ENCODE measurements at places on chromosomes 16 and 17.

GRCh38 chr16:27332105-27332504 lies 18.3 kb downstream of the IL4R start:
- H3K4me3 ChIP-seq: no peak overlapping the region
- peaks cover 95% of the 10 kb centered on the region for H3K36me3 ChIP-seq
- peak overlapping the region; percentile 42 for H3K27ac ChIP-seq
- peaks cover 71% of the 10 kb centered on the region for H3K4me1 ChIP-seq

DNA sequence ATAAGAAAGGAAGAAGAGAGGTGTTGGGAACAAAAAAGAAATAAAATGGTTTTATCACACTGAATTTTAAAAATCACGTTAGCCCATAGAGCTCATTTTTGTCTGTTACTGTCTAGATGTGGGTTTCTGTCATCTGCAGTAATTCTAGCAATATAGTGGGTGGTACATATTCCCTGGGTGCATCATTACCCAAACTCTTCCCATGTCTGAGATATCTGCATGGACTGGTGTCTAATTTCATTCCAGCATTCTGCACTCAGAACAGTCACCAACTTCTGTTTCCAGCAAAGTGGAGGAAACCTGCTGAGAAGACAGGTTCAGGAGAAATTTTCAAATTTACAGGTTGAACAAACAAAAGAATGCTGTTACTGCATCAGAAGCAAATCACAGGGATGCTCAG lies 263.8 kb downstream of the CDH11 start:
- H3K4me3 ChIP-seq: no peak overlapping the region
- no peaks in the 10 kb centered on the region for H3K4me1 ChIP-seq
- H3K27me3 ChIP-seq: no peaks in the 10 kb centered on the region

DNA sequence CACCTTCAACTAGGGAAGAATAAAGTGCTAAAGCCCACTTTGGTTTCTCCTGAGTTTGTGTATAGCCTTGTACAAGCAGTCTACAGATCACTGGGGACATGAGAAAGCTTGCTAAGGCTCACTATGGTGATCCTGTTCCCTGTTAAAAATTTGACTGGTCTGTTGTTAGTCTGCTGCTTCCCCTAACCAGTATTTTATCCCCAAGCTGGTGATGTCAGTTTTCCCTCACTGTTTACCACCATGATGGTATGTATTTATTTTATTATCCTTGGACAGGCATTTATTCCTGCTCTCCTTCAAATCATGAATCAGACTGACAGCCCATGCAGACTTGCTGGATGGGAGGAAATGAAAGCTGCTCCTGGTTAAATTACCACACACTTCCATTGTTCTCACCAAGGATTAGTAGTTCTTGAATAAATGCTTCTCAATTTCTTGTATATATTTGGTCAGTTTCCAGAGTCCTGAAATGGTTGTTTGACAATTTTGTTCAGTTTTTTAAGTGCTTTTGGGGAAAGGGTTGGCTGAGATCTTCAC lies 99.6 kb downstream of the CA4 start:
- H3K27me3 ChIP-seq: no peaks in the 10 kb centered on the region
- peaks cover 33% of the 10 kb centered on the region for H3K36me3 ChIP-seq
- no peak for DNase-seq
- H3K27ac ChIP-seq: no peak overlapping the region
- H3K4me1 ChIP-seq: peaks cover 4% of the 10 kb centered on the region

- no peak overlapping the region for H3K4me3 ChIP-seq
- no peak for DNase-seq
- H3K4me1 ChIP-seq: no peaks in the 10 kb centered on the region
- H3K36me3 ChIP-seq: no peaks in the 10 kb centered on the region
- peaks cover 22% of the 10 kb centered on the region for H3K27me3 ChIP-seq
These were observed 852 bp downstream of the ZNF469 start for GRCh38 chr16:88383401-88384221.

DNA sequence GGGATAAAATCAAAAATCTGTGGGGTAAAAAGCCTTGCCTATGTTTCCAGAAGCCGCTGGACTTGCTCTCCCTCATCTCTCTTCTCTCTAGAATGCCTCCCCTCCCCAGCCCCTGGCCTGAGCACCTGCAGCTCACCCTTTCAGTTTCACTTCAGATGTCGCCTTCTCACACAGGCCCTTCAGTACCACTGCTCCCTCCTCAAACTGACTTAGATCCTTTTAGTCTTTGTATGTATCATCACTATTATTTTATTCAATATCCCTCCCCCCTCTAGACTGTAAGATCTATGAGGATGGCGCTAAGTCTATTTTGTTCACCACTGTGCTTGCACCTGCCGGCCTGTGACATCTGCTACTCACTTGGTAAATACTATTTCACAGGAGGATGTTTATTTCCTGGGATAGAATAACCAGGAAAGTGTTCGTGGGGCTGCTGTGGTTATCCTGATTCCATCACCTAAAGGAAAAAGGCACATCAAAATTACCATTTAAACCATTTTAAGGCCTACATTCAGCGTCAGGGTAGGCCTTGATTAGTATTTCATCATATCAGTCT lies 122.3 kb downstream of the MRTFB start:
- DNase-seq: peak; percentile 34
- H3K4me3 ChIP-seq: peak overlapping the region; percentile 70
- H3K27me3 ChIP-seq: no peaks in the 10 kb centered on the region
- no peaks in the 10 kb centered on the region for H3K36me3 ChIP-seq
